ENCODE measurements at places on chromosomes 13 and 19.
A peak's percentile ranks its signal among the peaks of the same experiment; 100 is the strongest.

DNA sequence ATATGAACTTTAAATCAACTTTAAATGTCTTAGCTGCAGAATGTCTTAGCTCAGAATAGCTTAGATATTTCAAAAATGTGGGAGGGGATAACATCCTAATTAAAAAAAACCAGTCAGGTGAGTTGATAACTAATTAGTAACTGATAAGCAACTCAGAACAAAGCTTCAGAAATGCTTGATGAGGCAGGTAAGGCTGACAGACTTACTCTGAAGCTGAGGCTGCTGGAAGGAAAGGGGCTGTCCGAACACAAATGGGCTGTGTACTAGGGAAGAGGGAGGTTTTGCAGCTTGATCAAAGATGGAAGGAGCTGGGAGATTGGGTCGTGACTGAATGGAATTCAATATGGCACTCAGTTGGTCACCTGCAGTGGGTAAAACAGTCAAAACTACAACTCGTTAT lies 91.2 kb upstream of the FBXL3 start:
- no peak for DNase-seq

DNA sequence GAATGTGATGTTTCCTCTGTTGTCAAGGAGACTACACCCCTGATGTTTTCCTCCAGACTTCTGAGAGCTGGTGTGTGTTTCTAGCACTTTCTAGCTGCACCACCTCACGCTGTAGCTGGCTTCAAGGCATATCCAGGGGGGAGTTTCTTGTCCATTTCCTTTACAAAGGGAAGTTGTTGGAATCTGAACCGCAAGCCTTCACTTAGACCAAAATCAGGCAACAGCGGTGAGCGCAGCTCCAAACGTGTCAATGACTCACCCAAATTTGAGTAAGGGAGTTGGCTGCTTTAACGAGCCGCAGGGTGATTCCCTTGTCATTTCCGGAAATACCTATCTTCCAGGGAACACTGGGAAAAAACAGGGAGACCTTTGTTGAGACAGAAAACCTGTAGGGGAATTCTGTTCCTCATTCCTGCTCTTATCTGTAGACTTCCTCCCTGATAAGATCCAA lies 2.5 kb downstream of the LDLR start:
- DNase-seq, result peak; percentile 86

DNA sequence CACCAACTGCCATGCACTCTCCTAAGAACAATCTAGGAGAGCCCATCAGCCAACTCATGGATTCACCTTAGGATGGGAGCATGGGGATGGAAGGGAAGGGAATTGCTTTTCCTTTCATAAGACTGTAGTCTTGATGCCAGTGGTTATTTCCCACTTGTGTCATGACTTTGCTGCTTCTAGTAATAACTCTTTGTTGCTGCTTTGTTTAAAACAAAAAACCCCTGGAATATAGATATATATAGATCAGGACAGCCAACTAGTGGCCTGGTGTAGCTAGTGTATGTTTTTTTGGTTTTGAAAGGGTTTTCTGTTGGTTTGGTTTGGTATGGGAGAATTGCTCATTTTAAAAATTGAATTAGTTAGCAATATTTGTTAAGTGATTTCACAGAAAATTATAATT lies 39.3 kb upstream of the KCTD4 start:
- no peak for DNase-seq

DNA sequence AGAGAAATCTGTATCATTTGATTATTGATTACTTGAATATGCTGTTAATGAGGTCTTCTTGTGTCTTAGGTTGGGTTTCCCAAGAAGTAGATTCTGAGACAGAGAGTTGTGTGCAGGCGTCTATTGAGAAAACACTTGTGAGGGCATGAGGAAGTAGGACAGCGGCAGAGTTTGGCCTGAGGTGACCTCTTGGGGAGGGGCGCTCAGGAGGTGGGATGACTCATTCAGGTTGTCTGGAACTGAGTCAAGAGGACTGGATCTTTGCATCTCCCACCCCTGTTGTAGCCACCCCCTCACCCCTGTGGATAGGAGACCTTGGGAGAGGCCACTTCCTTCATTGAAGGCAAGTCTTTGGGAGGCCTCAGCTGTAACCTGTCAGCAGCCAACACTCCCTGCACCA lies 35.2 kb upstream of the WDFY2 start:
- no peak for DNase-seq

DNA sequence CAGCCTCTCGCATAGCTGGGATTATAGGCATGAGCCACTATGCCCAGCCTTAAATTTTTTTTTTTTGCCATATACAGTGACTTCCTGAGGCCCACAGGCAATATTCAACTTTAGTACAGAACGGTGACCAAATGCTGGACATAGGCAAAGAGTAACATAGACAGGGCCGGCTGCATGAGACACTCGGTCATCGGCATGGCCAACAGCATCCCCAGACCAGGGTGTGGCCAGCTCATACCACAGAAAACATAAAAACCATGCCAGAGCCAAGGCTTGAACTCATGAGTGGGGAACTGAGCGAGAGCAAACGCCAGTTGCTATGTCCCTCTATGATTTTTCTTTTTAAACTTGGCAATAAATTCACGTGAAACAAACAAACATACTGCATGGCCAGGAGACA lies 17.0 kb downstream of the KANK2 start:
- DNase-seq, result no peak

GRCh38 chr13:79457390-79457789 lies 23.6 kb upstream of the NDFIP2 start:
- DNase-seq, result no peak

All from natural killer cell (primary cell).